ENCODE measurements at places on chromosomes 3 and 15. TPM values are rescaled to one million over a fixed set of nuclear protein-coding genes. Genes with fewer than 3 reads are reported as not detected.

DNA sequence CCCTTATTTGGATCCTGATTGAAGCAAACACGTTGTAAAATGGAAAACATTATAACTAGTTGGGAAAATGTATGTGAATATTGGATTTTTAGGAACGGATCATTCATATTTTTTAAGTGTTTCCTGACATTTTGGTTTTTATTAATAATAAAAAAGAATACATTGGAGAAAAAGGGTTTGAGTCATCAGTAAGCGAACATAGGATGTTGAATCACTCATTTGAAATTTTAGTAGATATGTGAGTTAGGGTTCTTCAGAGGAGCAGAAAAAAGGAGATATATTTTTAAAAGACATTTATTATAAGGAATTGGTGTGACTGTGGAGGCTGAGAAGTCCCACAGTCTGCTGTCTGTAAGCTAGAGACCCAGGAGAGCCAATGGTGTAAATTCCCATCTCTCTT, 258.5 kb downstream of the PTPRG start:
- no peak for DNase-seq

DNA sequence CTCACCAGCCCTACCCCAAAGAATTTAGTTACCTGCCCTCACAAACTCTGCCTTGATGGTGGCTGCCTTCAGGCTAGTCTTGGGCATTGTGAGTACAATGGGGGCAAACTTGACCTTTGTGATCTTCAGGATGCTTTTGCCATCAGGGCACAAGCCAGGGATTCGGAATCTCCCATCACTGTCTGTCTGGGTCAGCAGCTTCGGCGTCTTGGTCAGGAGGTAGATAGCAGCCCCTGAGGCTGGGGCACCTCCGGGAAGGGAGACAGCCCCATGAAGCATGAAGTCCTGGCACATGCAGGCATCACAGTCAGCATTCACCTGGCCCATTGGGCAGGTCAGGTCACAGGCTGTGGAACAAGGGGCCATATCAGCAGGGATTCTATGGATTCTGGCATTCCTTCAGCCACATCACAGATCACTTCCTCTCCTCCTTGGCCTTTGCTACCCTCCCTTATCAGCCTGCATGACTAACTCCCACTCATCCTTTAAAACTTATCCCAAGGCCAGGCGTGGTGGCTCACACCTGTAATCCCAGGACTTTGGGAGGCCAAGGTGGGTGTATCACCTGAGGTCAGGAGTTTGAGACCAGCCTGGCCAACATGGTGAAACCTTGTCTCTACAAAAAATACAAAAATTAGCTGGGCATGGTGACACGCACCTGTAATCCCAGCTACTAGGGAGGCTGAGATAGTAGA, 6.9 kb downstream of the CILP start:
- DNase-seq = no peak

The CORO2B gene
- 1.2 TPM for polyA plus RNA-seq

DNA sequence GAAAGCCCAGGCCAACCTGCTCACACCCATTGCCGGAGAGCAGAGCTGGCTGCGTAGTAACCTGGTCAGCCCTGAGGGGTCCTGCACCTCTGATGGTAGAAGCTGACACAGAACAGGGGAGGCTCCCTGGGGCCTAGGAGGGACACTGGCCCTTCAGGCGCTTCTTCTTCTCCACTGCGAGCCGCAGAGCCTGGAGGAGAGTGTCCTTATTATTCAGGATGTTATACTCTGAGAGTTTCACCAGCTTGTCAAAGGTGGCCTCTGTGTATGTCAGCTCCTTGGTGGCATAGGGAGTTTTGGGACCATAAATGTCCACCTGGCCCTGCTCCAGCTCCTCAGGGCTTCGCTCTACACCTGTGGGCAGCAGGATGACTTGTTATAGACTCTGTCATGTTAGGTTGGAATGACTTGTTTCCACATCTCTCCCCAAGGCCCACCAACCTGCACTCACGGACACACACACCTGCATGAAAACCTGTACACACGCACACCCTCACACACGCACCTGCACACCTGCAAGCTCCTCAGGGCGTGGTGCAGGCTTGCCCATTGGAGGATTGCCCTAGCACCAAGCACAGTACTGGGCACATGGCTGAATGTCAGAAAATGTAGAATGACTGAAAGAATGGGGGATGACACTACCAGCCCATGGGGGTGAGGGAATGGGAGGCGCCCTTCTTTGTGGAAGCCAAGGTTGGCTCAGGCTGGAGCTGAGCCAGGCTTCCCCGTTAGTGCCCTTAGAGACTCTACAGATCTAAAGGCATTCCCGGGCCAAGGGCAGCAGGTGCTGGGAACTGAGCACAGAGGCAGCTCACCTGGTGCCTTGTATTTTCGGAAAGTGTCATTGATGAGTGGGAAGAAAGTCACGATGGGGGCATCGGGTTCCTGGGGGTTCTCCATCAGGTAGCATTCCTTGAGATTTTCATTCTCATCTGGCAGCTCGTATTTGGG, 11.5 kb upstream of the EHD4 start:
- no peak for DNase-seq

DNA sequence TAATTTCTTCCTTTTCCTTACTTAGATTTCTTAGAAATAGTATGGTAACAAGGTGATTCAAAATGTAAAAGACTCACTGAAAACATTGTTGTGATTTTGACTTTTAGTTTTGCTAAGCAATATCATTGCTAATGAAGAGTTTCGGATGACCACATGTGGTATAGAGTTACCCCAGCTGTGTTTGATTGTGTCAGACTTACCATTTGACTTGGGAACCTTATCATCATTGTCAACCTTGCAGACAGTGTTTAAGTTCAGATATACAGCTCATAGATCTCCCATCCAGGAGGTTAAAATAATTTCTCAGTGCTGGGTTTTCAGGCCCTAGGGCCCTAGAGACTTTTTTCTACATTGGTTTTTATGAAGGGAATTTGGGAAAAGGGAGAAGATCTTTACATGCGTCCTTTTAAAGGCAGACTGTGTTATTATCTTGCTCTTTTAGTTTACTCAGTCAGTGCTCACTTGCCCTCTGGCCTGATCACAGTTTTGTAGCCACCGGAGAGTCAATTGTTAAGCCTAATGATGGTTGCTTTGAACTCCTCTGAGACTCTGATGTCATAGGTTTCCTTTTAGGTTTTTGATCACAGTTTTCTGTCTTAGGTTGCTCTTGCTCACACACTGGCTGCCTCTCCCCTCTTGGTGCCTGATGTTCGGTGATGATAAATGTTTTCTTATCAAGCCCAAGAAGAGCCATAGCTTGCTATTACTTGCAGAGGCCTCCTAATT, 133.5 kb upstream of the ZPLD1 start:
- DNase-seq = no peak

The DUOXA2 gene
- not detected for polyA plus RNA-seq

The MAP6D1 gene
- polyA plus RNA-seq = 5.3 TPM

GRCh38 chr15:85497172-85497569, 116.8 kb downstream of the AKAP13 start:
- DNase-seq = no peak

Measured in psoas muscle (tissue), 8 donors.